Skeletal muscle cell (primary cell): ENCODE measurements at places on chromosomes 2 and 18.

- DNase-seq: no peak
These were observed 493 bp downstream of the UCN start for GRCh38 chr2:27307545-27308358.

DNA sequence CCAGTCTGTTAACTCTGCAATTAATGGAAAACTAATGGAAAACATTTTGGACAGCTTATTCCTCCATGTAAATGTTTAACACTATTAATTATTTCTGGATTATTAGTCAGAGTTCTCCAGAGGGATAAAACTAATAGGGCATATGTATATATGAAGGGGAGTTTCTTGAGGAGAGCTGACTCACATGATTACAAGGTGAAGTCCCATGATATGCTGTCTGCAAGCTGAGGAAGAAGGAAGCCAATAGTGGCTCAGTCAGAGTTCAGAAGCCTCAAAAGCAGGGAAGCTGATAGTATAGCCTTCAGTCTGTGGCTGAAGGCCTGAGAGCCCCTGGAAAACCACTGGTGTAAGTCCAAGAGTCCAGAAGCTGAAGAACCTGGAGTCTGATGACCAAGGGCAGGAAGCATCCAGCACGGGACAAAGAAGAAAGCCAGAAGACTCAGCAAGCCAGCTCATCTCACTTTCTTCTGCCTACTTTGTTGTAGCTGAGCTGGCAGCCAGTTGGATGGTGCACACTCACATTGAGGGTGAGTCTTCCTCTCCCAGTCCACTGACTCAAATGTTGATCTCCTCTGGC is 136.0 kb downstream of the PTH2R start:
- DNase-seq: no peak

DNA sequence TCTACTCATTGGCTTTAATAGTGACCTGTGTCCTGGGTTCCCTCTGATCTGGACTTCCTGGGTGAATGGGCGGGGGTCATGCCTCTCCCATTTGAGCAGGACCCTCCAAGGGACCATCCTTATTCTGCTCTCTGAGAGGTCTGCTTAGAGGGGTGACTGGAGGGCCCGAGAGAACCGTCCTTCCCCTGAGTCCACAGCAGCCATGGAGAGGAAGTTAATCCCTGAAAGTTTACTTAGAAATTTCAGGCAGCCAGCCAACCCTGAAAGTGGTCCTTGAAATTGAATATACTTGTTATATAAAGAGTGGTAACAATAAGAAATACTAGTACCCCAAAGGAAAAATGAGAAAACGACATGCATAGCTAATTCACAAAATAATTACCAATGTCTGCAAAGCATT is 226.1 kb downstream of the DYSF start:
- DNase-seq: no peak

DNA sequence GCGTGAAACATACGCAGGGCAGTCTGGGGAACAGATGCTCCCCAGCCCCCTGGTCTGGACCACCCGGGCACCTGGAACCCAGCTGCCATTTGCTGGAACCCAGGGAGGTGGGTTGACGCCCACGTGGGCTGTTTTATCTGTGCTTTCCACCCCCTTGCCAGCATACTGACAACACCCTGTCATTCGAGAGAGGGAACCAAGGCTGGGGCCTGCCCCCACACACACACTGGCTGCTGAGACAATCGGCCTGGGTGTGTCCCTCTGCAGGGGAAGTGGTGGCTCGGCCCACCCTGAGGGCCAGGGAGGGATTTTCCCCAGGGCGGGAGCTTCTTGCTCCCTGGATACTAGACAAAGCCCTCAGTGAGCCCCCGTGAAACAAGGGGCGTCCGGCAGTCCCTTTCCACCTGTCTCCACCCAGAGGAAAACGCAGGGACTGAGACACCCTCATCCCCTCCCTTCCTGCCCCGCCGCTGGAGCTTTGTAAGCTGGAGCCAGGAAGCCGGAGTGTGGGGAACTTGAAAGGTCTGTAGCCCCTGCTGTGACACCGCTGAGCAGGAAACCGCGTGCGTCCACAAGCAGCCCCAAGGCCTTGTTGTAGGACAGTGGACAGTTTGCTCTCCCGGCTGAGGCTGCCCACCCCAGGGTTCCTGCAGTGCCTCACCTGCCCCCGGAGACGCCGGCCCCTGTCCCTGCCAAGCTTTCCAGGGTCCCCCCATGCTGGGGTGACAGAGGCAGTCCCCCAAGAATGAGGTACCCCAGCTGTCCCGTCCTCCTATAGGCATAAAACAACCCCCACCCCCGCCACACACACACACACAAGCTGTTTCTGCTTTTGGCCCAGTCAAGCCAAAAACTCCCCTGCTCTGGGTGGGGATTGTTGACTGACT is 14.1 kb upstream of the KLF11 start:
- no peak for DNase-seq

DNA sequence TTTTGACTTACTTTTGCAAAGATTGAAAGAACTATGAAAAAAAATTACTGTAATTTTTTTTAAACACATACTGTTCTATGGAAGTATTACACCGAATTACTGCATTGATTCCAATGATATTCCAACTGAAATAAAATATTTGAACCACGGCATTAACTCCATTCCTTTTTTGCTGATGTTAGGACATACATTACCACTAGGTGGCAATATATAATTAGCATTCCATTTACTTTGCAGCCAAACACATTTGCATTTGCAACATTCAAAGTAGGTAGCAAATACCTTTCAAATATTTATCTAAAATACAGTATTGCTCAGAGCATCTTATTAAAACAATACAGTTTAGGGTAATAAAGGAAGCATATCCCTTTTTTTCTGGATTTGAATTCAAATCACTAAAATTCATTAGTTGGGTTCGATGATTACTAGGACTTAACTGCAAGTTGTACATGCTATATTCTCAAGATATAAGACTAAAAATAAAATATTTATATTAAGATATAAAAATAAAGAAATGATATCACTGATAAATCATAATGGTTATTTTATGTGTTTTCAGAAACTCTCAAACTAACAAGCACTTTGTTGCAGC is 31.3 kb downstream of the LANCL1 start:
- no peak for DNase-seq

DNA sequence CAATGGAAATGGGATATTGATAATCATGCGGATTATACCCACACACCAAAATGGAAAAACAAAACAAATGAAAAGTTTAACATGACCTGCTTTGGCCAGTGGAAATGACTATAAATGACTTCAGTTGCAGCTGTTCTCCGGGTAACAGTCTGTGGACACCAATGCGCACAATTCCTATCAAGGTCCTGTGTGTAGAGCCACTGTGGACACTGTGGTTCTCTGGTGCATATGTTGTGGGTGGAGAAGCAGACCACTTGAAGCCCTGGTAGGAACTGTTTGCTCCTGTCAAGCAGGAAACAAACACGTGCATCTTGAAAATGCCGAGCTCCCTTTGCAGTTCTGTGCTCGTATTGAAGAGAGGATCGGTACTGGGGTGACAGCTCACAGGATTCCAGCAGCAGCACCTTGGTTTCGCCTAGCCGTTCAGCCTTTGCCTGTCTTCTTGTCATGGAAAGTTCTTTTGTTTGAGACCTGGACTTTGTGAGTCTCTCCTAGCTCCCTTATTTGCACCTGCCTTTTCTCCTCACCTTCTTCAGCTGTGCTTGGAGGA is 32.9 kb downstream of the NCK2 start:
- no peak for DNase-seq

DNA sequence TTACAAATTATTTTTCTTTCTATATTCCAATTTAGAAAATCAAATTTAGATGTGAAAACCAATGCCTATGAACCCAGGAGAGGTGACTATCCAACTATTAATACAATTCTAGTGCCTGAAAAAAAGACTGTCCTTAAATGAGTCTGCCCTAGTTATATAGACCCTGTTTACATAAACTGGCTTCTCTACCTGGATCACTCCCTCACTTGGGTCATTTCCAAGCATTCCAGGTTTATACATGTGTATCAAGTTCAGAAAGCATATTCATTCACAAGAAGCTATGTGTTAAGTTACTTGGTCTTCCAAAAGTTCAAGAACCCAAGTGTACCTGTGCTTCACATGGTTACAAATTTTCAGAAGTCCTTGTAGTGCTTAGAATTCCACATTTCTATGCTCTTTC is 8.3 kb downstream of the ZNF385B start:
- DNase-seq: no peak

GRCh38 chr18:75827751-75828287 is 400.3 kb upstream of the SMIM21 start:
- no peak for DNase-seq

- peak; percentile 70 for DNase-seq
These were observed 86.1 kb downstream of the MSH2 start for GRCh38 chr2:47488870-47489584.

GRCh38 chr2:120541553-120541932 is 194.1 kb upstream of the GLI2 start:
- DNase-seq: no peak

DNA sequence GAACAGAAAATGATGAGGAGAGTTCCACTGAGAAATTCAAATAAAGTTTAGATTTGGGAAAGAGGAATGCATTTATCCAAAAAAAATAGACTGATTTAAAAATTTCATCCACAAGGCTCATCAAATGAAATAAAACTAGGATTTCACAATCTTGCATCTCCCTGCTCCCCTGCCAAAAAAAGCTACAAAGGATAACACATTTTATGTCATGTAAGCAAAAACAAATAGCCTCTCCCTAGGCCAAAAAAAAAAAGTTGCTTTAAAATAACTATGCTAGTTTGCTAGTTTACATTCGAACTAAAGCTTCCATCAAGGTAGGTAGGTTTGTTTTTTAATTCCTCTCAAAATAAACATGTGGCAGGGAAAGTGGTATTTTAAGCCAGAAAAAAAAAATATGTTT is 465.5 kb upstream of the ID2 start:
- DNase-seq: no peak

DNA sequence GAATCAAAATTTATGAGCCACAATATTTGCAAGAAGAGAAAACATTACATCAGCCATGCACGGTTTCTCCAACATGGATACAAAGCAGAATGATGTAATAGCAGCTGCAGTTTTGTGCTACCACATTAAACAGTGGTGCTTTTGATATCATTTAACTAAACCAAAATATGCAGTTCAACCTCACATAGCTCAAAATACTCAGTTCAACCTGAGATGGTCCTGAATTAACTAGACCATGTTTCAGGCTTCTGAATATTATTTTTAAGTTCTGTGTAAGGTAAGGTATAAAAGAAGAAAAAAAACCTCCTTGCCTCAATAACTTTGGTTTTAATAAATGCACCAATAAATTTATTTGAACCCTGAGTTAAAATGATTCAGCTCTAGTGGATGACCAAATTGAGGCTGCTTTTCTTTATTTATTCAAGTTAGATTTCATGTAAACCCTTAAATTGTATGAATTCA is 18.8 kb upstream of the TSPYL6 start:
- DNase-seq: peak; percentile 67

- no peak for DNase-seq
These were observed 276.4 kb downstream of the TGIF1 start for GRCh38 chr18:3726238-3726951.
